ENCODE measurements at places on chromosomes 13 and 19.

GRCh38 chr19:38277549-38277948 lies 13.2 kb downstream of the SPINT2 start:
- DNase-seq: no peak

DNA sequence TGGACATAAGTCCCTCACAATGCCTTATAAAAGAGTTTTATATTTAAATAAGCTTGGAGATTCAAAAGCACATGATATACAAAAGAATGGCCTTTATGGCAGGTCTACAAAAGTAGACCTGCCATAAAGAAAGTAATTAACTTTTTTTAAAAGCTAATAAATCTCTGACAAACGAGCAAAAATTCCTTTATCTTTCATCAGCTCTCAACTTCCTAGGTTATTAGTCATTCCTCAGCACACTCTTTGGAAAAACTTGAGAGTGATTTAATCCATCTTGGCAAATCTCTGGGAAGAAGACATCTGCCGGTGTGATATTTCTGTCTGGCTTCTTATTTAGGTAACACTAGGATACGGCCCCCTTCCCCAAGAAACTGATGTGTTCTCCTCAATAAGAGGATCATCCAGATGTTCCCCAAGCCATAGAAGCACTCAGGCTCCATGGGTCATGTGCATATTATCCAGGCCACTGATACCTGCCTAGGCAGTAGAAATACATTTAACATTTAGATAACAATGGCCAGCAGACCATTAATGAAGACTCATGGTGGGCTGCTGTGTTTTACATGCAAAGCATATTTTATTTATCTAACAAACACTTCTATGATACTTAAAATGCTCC lies 372.7 kb downstream of the LIG4 start:
- no peak for DNase-seq

DNA sequence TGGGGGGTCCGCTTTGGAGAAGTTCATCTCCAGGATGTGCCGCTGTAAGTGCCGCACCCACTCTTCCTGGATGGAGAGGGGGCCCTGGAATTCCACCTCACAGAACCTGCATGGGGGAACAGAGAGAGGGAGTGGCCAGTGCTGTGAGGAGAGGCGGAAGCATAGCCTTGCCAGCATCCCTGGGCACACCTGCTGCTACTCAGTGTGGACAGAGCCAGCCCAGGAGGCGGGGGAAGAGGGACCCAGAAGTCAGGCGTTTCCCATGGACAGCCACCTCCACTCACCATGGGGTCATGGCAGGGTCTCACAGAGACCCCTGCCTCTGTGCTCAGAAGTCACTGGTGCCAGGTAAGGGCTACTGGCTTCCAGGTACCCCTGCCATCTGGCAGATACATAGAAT lies 4.3 kb upstream of the AKAP8L start:
- no peak for DNase-seq

DNA sequence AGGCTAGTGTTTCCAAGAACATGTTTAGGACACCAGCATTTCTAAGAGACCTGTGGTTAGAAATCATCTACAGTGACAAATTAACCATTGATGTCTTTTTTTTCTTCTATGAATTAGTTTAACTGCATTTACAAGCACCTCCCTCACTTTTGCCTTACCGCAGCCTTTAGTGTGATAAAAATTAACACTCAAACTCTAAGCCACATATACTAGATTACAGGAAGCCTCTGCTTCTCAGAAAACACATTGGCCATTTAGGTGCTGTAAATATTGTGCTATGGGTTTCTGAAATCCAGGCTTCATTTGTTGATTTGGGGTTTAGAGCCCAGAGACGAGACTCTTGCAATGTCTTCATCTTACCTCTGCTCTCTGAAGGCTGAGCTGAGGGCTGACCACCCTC lies 34.6 kb upstream of the OLFM4 start:
- no peak for DNase-seq

DNA sequence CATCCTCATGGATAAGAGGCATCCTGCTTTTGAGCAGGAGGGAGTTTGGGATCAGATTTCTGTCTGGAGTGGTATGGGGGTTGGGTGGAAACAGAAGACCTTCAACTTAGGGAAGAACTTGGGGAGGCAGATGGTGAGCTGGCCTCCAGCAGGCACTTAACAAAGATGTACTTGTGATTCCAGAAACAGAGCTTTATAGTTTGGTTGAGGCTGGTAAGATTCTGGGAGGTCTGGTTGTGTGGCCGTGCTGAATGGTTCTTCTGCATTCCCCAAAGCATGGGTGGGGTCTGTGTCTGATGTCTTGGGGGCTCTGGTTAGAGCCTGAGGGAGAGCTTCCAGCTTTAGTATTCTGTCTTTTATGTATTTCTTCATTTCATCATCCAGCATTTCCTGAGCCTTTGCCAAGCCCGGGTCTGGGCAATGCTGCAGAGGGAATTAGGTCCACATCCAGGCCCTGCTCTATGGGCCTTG lies 4.8 kb downstream of the MEGF8 start:
- peak; percentile 67 for DNase-seq

All from NCI-H510A (cell line).